Esophagus squamous epithelium (tissue), 5 donors: ENCODE measurements at places on chromosomes 6 and 20.

- no peak for DNase-seq
Measured at GRCh38 chr6:74871757-74872156, 334.1 kb downstream of the COL12A1 start.

- no peak for DNase-seq
Measured at GRCh38 chr6:127243501-127243900, 23.2 kb upstream of the RNF146 start.

GRCh38 chr6:19597809-19598320, 239.3 kb upstream of the ID4 start:
- DNase-seq = no peak

- DNase-seq = no peak
Measured at GRCh38 chr6:148035806-148036390, 306.7 kb upstream of the SASH1 start.

DNA sequence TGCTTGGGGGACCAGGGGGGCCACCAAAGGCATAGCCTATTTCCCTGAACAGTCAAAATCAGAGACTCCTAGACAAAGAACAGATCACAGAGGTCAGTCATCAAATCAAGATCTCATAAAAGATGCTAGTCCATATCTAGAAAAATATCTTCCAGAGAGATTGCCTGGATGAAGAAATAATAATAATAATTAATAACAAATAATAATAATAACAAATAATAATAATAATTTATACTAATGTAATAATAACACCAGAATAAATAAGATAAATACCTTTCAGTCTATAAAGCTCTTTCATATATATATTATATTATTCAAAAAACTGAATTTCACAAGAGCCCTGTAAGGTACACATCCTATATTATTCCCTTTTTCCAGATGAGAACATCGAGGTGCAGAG, 129.6 kb downstream of the PAX1 start:
- DNase-seq = no peak

DNA sequence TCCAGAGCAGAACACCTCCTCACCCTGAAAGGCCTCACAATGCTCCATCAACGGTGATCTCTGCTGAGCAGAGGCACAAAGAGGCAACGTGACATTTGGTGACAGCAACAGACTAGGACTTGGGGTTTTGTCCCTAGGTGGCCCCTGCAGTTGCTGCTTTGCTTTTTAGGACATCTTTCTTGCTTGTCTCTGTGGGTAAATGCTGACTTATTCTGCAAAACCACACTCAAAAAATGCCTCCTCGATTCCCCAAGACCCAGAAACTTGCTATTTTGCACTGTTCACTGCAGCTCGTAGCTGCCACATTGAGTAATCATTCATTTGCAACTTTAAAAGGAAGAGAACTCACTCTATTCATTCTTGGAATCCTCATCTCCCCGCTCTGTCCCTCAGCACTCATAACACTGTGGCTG, 209.9 kb downstream of the LY86 start:
- DNase-seq = no peak

DNA sequence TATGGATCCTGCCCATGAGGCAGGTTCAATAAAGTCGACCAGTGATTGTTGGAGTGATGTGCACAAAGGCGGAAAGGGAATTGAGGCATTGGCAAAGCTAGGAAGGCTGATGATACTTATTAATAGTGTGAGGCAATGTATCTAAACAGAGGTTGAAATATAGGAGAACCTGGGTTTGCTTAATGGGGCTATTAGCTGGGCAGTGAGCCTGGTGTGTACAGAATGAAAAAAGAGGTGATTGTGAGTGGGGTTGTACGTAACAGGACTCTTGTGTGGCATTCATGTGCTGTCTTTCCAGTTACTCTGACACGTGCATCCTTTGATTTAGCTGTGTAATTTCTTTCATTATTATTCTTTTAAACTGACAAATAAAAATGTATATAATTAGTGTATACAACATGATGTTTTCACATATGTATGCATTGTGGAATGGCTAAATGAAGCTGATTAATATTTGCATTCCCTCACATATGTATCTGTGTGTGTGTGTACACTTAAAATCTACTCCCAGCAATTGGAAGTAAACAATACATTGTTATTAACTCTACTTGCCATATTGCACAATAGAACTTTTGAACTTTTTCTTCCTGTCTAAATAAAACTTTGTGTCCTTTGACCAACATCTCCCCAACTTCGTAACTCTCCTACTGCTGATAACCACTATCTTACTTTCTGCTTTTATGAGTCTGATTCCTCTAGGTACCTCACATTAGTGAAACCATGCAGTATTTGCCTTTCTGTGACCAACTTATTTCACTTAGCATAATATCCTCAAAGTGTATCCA, 220.5 kb upstream of the SLC35B3 start:
- DNase-seq = no peak

GRCh38 chr6:111306104-111306888, 176.7 kb downstream of the REV3L start:
- DNase-seq = no peak

GRCh38 chr6:31579119-31579505, 3.1 kb downstream of the LTB start:
- no peak for DNase-seq

GRCh38 chr6:104218116-104218515, 641.6 kb downstream of the HACE1 start:
- DNase-seq = no peak

DNA sequence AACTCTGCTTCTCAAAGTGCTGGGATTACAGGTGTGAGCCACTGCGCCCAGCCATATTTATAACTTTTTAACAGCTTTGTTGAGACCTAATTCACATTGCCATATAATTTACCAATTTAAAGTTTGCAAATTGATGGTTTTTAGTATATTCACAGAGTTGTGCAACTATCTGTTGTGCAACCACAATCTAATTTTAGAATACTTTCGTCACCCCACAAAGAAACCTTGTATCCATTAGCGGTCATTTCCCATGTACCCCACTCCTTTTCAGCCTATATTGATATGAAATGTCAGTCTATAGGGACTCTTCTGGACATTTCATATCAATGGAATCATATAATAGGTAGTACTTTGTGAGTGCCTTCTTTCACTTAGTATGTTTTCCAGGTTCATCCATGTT, 55.8 kb downstream of the FOXO3 start:
- no peak for DNase-seq

- no peak for DNase-seq
Measured at GRCh38 chr20:10356628-10357027, 77.4 kb downstream of the MKKS start.

- DNase-seq = no peak
Measured at GRCh38 chr6:116390581-116390980, 19.8 kb downstream of the DSE start.

DNA sequence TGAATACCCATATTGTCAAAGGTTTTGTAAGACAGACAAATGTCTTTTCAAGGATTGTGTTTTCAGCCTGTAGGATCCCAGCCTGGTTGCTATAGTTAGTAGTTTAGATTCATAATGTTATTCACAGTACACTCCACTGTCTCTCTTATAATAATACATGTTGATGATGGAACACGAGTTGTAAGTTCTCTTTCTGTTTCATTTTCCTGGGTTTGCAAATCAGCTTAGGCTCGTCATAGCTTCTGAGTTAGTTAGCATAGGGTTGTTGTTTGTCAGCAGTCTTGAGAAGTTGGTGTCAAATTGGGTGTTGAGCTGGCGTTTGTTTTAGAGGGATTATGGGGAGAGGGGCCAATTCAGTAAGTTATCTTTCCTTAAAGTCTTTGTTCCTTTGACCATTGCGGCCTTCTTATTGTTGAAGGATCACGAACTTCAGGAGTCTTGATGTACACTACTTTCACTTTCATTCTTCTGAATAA, 45.8 kb downstream of the QKI start:
- no peak for DNase-seq

DNA sequence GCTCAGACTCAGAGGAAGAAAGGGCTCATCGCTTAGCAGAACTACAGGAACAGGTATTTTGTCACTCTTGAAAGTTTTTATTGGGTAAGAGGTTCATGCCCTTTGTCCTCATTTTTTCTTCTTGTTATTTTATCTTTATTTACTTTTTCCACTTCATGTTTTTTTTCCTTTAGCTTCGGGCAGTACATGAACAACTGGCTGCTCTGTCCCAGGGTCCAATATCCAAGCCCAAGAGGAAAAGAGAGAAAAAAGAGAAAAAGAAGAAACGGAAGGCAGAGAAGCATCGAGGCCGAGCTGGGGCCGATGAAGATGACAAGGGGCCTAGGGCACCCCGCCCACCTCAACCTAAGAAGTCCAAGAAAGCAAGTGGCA, 9.5 kb downstream of the BRD2 start:
- no peak for DNase-seq

DNA sequence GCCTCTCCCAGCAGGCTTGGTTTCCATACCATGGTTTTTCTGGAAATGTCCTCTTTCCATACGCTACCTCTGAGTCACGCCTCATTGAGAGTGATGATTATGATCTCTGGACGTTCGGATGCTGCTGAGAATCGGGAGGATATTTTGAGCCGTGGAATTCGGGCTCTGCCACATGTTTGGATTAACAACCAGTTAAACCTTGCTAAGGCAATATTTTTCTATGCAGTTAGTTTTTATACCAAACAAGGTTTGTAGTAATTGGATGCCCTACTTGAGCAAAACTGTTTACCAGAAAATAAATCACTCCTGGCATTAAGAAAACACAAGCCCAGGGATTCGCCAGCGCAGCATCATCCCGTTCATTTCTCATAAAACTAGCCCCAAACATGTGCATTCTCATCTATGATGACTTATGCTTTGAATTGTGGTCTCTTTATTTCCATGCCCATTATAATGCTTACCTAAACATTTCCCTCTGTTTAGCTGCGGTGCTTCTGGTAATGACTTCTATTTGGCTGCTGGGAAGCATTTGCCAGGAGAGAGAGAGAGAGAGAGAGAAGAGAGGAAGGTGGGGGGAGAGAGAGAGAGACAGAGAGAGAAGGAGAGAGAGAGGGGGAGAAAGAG, 198.9 kb downstream of the CLIC5 start:
- no peak for DNase-seq
